ENCODE measurements at places on chromosomes 3 and 15.

DNA sequence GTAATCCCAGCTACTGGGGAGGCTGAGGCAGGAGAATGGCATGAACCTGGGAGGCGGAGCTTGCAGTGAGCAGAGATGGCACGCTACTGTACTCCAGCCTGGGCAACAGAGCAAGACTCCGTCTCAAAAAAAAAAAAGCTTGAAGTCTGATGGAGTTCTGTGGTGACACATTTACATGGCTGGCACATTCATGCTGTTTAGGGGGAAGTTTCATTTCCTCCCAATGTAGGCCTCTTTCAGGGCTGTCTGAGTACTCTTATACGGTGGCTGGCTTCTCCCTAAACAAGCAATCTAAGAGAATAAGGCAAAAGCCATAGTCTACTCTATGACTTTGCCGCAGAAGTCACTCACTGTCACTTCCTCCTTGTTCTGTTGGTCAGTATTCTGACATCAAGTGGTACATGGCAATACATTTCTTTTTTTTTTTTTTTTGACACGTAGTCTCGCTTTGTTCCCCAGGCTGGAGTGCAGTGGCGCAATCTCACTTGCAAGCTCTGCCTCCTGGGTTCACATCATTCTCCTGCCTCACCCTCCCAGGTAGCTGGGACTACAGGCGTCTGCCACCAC lies 41.2 kb downstream of the OIP5 start:
- DNase-seq: peak; percentile 67

DNA sequence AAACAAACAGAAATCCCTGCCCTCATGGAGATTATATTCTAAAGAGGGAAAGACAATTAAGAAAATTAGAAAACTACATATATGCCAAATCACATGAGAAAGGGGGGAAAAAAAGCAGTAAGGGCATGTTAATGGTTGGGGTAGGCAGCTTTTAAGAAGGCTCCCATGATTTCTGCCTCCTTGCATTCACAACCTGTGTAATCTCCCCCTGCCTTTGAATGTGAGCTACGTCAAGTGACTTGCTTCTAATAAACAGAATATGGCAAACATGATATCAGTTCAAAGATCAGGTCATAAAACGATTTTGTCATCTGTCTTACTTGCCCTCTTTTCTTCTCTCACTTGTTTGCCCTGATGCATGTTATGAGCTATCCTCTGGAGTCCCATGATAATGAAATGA lies 673.6 kb upstream of the ADAMTS9 start:
- DNase-seq: no peak

DNA sequence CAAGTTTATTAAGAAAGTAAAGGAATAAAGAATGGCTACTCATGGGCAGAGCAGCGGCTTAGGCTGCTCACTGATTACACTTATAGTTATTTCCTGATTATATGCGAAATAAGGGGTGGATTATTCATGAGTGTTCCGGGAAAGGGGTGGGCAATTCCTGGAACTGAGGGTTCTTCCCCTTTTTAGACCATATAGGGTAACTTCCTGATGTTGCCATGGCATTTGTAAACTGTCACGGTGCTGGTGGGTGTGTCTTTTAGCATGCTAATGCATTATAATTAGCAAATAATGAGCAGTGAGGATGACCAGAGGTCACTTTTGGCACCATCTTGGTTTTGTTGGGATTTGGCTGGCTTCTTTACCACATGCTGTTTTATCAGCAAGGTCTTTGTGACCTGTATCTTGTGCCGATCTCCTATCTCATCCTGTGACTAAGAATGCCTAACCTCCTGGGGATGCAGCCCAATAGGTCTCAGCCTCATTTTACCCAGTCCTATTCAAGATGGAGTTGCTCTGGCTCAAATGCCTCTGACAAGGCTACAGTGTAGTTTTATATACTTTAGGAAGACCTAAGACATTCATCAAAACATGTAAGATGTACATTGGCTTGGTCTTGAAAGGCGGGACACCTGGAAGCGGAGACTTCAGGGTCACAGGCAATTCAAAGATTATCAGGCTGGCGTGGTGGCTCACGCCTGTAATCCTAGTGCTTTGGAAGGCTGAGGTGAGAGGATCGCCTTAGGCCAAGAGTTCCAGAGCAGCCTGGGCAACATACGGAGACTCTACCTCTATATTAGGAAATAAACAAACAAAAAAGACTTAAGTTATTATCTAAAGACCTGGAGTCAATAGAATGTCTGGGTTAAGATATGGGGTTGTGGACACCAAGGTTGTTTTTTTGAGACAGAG lies 3.2 kb upstream of the BLOC1S6 start:
- no peak for DNase-seq

- DNase-seq: no peak
Observed at GRCh38 chr15:51224428-51224827, 114.0 kb downstream of the CYP19A1 start.

GRCh38 chr3:102053375-102053989 lies 204.2 kb downstream of the NFKBIZ start:
- no peak for DNase-seq

DNA sequence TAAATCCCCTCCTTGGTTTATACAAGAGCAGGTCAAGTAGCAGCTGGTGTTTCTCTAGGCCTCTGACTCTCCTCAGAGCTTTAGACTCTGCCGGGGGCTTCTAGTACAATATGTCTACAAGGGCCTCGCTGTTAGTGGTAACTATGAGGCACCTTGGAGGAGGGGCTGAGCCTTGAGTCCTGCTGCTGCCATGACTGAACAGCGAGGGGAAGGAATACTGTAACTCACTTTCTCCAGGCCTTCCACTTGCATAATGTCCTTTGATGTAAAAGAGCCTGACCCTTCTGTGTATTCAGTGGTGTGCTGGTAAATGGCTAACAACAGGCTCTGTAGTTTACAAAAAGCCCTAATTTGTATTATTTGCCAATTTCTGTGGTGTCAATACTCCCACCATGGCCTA lies 27.8 kb downstream of the DRD3 start:
- DNase-seq: no peak

DNA sequence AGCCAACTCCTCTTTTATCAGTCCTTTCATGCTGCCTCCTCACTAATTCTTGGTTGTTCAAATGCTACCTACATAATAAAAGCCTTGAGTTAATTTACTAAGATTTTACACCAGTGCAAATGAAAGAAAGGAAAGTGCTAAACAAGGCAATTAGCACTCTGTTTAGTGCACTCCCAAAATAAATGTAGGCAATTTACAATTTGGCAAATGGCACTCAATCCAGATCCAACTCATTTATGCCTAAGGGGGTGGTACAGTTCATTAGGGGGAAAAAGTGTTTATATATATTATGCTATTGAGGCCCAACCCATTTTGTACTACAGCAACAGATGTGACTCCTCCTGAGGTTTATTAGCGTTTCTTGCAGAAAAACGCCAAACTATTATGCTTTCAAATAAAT lies 370.1 kb downstream of the NR2F2 start:
- DNase-seq: no peak

GRCh38 chr3:53065841-53066480 lies 20.1 kb upstream of the SFMBT1 start:
- DNase-seq: no peak

DNA sequence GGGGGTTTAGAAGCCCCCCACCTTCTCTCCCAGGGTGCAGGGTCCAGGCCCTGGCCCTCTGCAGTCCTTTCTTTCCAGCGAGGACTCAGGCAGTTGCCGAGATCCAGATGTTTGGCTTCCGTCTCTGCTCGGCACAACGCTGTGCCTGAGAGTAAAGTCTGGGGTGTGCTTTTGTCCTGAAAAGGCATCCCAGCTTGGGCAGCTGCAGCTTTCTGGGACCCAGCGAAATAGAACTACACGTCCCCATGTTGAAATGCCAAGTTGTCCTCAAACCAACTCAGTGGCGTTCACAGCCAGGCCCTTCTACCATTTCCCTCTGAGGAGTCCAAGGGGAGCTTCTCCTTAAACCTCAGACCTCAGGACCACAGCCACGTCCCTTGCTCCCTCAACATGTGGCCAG lies 23.1 kb downstream of the FGD5 start:
- no peak for DNase-seq

DNA sequence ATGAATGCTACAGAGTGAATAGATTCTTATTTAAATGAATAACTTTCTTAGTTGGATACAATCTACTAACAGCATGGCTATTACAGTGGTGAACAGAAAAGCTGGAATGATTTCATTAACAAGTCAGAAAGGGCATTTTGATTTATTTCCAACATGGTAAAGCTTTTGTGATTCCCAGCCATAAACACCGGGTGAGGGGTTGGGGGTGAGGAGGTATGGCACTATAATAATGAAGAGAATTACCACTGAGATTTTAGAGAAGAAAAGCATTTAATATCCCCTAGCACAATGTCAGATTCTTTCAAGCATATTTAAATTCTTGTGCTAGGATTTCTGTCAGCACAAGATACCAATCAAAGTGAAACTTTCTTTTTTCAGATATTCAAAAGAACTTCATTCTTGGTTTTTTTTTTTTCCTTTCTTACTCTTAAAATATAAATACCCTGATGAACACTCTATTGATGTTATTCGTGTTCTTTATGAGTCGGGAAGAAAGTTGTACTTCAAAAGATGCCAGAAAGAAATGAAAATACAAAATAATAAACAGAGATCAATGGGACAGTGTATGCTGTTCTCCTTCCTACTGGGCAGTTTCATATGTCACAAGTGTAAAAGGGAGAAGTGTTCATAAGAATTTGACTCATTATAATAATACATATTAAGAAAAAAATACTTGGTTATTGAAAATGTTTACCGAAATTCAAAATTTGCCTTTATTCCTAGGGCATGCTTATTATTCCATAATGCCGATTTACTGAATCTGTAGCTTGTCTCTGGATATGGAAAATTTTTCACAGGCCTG lies 522.8 kb downstream of the CADM2 start:
- no peak for DNase-seq

DNA sequence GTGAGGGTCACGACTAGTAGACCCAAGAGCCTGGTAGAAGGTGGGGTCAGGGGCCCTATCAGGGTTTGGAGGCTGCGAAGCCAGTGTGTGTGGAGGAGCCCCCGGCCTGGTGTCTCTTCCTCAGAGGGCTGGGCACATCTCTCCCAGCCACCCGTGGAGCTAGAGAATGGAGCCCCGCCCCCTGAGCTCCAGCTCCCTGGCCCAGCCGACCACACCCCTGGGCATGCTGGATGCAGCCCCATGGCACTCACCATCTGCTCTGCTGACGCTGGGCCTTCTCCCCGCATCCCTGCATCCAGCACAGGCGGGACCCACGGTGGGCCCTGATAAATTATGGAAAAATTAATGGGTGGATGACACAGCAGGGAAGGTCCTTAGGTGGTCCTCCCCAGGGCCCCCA lies 17.5 kb downstream of the ANKRD63 start:
- DNase-seq: no peak

DNA sequence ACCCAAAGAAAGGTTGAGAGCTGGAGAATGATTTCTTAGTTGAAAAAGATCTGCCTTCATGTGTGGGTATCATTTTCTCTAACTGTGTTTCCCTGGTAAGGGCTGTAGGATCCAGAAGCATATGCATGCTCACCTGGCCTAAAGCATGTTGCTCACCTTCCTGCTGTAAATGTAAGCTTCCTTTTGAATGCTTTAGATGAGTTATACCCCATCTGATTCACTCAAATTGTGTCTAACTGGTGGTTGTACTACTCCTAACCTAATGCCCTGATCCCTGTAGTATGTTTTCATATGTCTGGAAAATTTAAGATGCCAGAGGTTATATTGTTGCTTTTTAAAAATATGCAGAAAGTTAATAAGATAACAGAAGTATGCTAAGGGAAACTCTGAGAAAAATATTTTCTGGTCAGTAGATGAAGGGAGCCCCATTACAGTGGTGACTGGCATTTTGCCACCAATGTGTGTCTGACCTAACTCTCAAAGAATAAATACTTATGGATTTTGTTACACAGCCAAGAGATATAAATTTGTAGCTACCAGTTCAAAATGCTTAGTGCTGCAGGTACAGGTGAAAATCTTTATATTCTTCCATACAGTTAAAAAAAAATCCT lies 7.7 kb downstream of the FILIP1L start:
- no peak for DNase-seq

GRCh38 chr15:71133747-71134472 lies 18.6 kb downstream of the THSD4 start:
- DNase-seq: no peak

DNA sequence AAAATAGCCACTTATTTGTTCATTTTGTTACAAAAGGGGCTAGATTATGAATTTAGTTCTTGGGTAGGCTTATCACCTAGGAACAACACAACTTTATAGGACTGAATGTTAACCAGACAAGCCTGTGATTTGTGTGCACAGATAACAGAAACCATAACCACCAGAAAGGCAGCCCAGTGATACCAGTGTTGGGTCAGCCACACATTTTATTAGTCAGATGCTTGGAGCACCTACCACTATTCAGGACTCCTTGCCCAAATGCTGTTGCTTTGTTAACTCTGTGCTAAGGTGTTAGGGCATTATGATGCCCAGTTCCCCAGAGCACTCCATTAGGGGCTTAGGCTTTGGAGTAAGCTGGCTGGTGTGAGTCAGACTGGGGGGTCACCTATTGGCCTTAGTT lies 22.5 kb downstream of the PLCL2 start:
- peak; percentile 39 for DNase-seq

GRCh38 chr15:60004846-60005351 lies 788 bp downstream of the FOXB1 start:
- DNase-seq: no peak

- no peak for DNase-seq
Observed at GRCh38 chr15:88630141-88630721, 8.6 kb upstream of the ISG20 start.

- DNase-seq: no peak
Observed at GRCh38 chr15:55003965-55004873, 192.5 kb downstream of the RSL24D1 start.

DNA sequence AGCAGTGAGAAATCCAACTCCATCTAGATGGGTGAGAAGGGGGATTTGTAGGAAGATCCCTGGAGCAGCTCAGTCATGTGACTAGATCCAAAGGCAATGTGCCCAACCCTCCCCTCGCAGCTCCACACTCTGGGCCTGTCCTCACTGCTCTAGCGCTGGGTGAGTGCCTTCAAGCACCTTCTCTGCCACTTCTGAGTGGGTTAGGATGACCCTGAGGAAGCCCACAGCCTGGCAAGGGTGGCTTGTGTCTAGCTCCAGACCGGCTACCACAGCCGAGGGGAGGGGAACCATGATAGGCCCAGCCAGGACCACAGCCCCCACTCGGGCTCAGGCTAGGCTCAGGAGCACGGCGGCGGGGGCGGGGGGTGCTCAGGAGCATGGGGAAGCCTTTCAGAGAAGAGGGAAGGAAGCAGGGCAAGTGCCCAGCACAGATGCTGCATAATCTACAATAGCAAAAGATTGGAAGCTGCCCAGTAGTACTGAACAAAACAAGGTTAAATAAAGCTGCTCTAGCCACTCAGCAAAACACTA lies 1.7 kb downstream of the SPATA12 start:
- DNase-seq: no peak

- DNase-seq: no peak
Observed at GRCh38 chr3:139470199-139470598, 6.1 kb downstream of the RBP2 start.

- peak; percentile 8 for DNase-seq
Observed at GRCh38 chr3:178480795-178481194, 55.4 kb upstream of the KCNMB2 start.

- no peak for DNase-seq
Observed at GRCh38 chr3:153547970-153548369, 385.9 kb downstream of the RAP2B start.

GRCh38 chr15:27582726-27583410 lies 516.2 kb downstream of the OCA2 start:
- DNase-seq: no peak

GRCh38 chr3:147312786-147313280 lies 93.5 kb downstream of the ZIC4 start:
- DNase-seq: no peak
